ENCODE measurements at places on chromosomes 2 and 18.

DNA sequence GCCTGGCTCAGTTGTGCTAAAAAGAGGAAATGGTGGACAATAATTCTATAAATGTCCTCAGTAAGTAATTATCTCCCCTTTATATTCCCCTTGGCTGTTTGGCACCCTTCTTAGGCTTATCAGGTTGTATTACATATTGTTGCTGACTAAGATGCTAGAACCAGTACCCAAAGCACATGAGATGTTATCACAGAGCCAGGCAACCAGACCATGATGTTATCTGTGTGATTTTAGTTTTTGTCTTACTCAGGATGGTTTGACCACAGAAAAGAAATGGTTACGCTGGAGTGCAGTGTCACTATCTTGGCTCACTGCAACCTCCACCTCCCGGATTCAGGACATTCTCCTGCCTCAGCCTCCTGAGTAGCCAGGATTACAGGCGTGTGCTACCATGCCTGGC, 15.2 kb downstream of the R3HDM1 start:
- no peak for DNase-seq

DNA sequence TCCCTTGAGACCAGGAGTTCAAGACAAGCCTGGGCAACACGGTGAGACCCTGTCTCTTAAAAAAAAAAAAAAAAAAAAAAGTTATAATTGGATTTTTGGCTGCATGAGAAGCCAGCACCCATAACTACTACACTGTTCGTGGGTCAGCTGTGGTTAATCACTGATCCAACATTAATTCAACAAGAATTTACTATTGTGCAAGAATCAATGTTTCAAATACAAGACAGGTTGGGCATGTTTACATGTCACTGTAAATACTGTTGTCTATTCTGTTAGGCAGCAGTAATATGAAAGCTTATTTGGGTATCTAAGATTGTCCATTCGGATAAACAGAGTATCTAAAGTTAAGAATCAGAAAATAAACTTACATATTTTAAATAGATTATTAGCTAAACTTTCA, 62.3 kb downstream of the ESCO1 start:
- no peak for DNase-seq

GRCh38 chr2:24490181-24490689, 819 bp upstream of the NCOA1 start:
- no peak for DNase-seq

- DNase-seq = no peak
These were observed 43.0 kb upstream of the RAB6C start for GRCh38 chr2:129936334-129936934.

GRCh38 chr2:39127973-39128372, 7.1 kb upstream of the SOS1 start:
- no peak for DNase-seq

DNA sequence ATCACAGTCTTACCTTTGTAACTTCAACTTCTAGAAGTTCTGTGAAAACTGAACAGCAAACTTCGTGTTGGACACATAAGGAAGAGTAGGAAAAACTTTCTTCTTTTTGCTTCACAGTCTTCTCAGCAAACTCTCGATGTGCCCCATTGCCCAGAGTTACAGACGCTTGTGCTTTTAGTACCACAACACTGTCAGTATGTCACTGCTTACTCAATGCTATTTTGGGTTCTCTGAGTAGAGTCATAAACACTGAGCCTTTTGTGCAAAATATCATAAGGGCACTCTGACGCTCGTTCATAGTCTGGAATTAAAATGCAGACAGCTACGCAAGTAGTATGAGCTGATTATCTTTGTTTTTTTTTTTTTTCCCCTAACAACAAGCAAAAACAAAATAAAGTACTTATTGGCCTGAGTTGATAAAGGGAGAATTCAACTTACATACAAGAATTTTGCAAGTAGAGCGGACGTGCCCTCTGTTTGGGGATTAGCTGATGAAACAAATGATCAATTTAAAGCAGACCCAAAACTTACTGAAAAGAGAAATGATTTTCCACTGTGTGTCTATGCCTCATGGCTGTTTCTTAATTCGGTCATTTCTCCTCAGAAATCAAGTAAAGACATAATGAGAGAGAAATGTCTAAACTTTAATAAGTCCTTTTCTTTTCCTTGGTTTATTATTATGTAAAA, at the start of gene CDH19:
CDH19 (minus strand) TSS at position 150 of the 687 bp plus-strand sequence. CDS start 31,886 bp downstream, outside the sequence.
- DNase-seq = no peak

GRCh38 chr2:5021136-5021535, 671.0 kb upstream of the SOX11 start:
- no peak for DNase-seq

DNA sequence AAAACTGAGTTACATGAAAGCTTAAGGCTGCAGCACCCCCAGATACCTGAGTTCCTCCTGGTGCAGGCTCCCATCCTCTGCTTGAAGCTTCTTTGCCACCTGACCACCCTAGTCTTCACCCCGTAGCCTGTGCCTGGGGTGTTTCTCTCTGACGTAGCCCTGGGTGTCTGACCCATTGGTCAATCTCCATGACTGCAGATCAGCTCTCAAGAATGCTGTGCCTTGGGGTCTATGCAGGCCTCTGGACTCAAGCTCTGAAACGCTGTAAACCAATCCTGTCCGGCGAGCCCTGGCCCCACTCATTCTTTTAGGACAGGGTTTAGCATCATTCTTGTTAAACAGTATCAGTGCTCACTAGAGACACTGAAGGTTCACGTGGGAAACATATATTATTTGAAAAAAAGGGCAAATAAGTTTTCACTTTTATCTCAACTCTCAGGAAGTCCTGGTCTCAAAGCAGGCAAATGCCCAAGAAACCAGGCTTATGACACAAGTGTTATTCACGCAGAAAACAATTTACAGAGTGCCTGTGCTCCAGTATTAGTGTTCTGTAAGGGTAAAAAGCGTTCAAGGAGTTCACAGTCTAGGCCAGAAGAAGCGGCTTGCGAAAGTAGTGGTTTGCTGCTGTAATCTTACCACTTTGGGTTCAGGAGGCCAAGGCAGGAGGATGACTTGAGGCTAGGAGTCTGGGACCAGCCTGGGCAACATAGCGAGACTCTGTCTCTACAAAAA, 22.8 kb upstream of the PPP4R1 start:
- DNase-seq = no peak

GRCh38 chr2:23491591-23492336, 106.8 kb downstream of the KLHL29 start:
- no peak for DNase-seq

GRCh38 chr18:62445386-62445917, 77.4 kb upstream of the ZCCHC2 start:
- DNase-seq = no peak

DNA sequence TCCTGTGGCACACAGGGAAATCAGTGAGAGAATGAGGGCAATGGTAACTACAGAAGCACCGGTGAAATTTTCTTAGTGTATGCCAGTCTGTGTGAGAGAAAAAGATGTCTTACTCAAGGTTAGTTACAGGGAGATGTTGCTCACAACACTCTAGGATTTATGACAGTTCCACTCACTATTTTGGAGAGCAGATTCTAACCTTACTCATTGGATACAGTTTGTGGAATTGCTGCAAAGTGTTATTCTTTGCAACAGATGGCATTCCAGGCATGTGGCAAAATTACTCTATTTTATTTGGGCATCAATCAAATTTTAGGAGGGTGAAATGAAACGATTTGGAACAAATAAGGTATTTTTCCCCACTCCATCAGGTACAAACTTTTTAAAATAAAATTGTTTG, 449.1 kb downstream of the PIK3C3 start:
- no peak for DNase-seq

DNA sequence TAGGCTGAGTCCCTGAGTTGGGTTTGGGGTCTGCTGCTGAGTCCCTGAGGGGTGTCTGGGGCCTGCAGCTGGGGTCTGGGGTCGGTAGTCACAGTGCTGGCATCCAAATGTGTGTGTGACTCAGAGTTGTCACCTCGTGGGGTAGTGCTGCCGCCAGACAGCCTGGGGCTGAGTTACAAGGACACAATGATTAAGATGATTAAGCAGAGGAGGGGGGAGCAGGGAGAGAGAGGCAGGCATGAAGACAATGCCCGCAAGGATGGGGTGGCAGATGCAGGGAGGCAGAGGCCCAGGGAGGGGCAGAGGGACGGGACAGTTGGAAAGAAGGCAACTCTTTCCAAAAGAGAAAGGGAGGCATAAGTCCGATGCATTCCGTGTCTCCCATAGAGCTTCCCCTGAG, 120.2 kb downstream of the CELF4 start:
- no peak for DNase-seq

- DNase-seq = no peak
These were observed 479.3 kb upstream of the HS6ST1 start for GRCh38 chr2:128797937-128798336.

DNA sequence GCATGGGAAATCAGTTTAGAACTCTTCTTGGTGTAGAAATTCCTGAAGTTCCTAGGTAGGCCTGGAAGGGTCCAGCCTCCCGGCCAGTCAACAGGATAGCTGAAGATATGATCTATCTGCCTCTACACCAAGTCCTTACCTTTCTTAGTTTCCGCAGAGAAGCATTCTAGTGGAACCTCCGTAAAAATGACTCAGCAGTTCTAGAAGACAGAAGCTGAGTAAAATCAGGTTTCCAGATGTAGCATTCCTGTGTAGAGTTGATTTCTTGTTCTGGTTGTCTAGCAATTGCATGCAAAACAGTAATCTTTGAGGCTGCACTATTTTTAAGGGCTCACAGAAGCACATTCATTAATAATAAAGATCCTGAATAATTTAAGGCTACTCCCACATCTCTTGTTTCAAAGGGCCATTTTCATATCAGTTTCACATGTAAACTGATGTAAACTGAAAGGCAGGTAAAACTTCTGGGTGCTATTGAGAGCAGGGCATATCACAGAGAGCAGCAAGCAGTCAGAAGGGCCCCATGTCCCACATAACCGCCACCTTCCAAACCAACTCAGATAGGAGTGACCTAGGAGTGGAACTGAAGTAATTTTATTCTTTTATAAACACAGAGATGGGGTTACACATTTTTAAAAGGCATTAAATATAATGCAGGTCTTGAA, 3.2 kb upstream of the DYTN start:
- DNase-seq = no peak

DNA sequence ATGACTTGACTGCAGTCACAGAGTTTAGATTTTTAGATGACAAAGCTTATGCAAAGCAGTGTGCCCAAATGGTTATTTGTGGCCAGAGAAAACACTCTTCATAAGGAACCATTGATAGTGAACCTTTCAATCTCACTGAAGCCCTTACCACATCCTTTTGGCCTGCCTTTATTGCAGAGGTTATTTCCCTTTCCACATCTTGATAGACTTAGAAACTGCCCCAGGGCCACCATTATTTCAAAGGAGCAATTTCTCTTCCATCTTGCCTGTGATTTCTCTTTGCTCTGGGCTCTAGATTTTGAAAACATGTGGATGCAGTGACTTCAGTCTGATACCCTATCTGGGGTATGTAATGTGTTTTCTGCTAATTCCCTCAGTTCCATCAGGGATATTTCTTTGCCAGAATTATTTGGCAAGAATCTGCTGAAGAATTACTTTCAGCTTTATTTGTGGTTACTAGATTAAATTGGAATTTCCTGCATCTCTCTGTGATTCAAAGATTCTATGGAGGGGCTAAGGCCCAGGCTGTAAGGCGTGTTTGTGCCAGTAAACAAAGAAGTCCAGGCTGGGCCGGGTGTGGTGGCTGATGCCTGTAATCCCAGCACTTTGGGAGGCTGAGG, 51.0 kb downstream of the MOGAT1 start:
- DNase-seq = no peak

DNA sequence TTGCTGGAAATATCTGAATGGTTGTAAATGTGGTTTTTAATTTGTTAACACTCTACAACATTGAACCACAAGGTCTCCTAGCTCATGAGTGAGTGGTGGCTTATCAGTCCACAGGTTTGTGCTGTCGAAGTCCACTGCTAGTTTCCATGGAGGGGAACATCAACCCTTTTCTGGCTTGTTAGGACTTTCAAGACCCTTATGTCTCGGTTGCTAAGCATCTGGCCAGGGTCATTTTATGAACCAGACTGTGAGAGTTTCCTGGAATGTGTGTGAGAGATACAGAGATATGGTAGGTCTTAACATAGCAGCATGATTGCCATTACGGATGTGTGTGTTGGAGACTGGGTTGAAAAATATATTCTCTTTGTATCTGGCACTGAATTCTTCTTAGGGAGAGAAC, 36.9 kb downstream of the KCNE4 start:
- DNase-seq = no peak

DNA sequence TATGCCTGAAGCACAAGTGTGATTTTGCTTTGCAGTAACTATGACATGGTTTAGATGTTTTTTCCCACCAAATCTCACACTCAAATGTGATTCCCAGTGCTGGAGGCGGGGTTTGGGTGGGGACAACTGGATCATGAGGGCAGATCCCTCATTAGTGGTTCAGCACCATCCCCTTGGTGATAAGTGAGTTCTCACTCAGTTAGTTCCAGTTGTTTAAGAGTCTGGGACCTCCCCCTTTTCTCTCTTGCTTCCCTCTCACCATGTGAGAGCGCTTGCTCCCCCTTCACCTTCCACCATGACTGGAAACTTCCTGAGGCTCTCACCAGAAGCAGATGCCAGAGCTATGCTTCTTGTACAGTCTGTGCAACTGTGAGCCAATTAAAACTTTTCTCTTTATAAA, 102.9 kb downstream of the NBAS start:
- no peak for DNase-seq
